ENCODE measurements at places on chromosomes 2 and 18.
A peak's percentile ranks its signal among the peaks of the same experiment; 100 is the strongest.

DNA sequence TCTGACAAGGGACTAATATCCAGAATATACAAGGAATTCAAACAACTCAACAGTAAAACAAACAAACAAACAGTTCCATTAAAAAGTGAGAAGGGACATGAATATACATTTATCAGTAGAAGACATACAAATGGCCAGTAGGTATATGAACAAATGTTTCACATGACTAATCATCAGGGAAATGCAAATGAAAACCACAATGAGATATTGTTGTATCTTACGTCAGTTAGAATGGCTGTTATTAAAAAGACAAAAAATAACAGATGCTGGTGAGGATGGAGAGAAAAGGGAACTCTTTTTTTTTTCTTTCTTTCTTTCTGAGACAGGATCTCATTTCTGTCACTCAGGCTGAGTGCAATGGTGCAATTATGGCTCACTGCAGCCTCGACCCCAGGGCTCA, 175.5 kb downstream of the CAMKMT start:
- DNase-seq = peak; percentile 71

DNA sequence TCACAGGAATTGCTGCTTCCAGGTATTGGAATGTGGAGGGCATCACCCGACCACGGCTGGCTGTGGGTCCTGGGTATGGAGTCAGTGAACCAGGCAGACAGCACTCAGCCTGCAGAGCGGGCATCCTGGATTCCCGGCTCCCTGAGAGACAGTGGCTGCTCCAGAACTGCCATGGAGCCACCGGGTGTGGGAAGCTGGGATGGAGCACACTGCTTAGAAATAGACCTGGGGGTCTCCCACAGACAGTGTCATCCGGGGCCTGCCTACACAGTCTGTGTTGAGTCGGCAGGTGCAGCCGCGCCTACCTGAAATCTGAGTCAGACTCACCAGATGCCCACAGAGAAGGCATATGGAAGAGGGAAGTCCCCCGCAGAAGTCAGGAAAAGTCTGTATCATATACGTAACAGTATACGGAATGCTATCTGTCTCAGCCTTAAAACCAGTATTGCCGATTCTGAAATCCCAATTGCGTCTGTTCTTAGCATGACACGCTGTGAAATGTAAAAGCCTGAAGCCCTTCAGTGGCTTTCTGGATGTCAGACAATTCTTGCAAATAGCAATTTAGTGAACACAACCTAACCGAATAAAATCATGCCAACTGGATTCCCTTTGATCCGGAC, 509.7 kb upstream of the MYT1L start:
- DNase-seq = no peak

DNA sequence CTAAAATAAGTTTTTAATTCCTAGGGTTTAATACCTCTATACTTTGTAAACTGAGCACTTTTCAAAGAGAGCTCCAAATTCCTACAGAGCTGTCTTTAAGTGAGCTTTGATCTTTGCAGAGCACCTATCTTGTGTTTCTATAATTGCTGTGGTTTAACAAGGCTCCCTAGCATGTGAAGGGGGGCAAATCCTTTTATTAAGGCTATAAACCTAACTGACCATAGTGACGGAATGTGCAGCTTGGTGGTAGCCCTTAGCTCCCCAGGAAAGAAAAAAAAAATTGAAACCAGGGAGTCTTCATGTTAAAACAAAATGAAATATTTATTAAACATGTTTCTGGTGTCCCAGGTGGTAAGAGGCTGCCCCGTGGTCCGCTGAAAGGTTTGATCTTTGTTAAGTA, 78.6 kb upstream of the ETAA1 start:
- DNase-seq = no peak

- DNase-seq = peak; percentile 22
These were observed 1.3 kb downstream of the INPP4A start for GRCh38 chr2:98445683-98446581.

DNA sequence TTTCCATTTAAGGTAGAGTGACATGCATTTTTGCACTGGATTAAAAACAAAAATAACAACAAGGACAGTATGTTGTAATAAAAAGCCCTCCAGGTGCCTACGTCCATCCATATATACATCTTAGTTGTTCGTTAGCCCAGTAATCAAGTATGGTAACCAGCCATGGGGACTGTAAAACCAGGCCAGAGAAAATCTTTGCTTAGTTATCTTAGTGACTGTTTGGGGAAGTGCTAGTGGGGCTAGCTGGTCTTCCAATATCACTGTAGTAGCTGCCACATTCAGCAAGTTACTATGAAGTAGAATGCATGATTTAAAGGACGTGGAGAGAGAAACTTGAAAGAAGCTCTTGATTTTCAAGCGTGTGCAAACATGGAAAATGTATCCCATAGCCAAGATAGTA, 95.9 kb upstream of the STON1 start:
- no peak for DNase-seq

GRCh38 chr2:144526831-144527230, 6.9 kb upstream of the ZEB2 start:
- DNase-seq = no peak

DNA sequence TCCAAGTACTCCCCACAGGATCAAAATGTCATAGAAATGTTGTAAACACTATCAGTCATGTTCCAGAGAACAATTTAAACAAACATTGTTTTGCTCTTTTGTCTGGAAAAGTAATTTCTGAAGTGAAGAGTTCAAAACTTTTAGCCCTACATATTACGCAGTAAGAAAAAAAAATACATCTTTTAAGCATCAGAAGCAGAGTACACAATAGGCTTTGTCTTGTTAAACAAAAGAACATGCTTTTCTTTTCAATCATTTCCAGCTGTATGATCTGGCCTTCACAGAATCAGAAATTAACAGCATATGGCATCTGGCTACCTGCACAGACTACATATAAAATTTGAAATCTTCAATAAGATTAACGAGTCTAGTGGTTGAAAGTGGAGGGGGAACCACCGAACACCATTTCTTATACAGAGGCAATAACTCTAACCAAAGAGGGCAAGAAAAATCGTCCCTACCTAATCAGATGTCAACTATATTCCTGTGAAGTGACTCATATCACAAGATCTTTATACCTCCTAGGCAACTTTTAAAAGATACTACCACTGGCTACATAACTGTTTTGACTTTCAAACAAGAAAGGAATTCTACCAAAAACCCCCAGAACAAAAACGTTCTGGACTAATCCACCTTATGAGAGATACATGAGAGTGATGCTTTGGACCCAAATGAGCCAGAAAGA, 149.3 kb downstream of the EXOC6B start:
- DNase-seq = peak; percentile 40

GRCh38 chr2:3279236-3279960, 98.2 kb downstream of the EIPR1 start:
- no peak for DNase-seq

DNA sequence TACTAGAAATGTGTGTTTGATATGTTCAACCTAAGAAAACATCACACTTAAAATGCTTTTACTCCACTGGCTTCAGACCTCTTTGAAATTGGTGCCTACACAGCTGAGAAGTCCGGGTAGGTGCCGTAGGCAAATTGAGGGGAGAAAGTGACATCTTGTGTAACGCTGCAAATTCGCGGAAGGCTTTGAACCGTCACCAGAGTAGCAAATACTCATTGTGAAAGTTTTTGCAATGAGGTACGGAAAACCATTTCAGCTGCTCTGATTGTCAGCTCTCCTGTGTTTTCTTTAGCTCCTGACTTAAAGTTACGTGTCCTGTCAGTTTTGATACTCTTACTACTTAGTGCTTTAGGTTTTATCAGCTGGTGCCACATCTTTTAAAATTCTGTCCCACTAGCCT, 224.5 kb downstream of the FAM210A start:
- no peak for DNase-seq

GRCh38 chr2:224807153-224807964, 91.2 kb upstream of the CCDC195 start:
- no peak for DNase-seq

GRCh38 chr2:138536302-138536701, 34.7 kb downstream of the SPOPL start:
- DNase-seq = no peak

DNA sequence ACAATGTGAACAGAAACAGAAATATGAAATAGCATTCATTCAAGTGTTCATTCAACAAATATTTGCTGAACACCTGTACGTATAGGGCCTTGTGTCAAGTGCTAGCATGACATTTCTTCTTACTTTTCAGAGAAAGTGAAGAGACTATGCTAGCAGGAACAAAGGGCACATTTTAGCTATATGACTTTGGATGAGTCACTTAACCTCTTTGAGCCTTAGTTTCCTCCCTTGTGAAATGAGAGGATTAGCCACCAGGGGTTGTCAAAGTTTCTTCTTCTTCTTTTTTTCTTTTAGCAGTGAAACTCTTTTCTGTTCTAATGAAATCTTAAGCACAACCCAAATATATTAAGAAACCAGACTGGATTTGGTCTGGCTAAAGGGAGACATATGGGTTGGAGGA, 53.1 kb downstream of the FIGN start:
- peak; percentile 77 for DNase-seq

- peak; percentile 43 for DNase-seq
These were observed 67.8 kb upstream of the DSC1 start for GRCh38 chr18:31230495-31230894.

GRCh38 chr2:238114851-238115660, 14.9 kb downstream of the ESPNL start:
- no peak for DNase-seq

DNA sequence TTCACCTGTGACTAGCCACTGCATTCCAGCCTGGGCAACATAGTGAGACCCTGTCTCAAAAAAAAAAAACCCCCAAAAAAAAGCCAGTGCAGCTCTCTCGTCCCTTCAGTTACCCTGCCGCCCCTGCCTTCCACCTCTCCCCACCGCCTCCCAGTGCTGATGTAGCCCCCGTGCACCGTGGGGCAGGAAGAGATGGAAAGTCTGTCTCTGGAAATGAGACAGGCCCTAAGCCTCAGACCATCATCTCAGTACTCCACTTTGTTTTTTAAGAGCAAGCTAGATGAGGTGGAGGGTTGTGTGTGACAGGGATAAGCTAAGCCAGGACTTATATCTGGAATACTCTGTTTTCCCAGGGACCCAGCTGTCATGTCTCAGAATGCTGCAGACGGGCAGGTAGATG, 32.0 kb downstream of the MERTK start:
- no peak for DNase-seq

DNA sequence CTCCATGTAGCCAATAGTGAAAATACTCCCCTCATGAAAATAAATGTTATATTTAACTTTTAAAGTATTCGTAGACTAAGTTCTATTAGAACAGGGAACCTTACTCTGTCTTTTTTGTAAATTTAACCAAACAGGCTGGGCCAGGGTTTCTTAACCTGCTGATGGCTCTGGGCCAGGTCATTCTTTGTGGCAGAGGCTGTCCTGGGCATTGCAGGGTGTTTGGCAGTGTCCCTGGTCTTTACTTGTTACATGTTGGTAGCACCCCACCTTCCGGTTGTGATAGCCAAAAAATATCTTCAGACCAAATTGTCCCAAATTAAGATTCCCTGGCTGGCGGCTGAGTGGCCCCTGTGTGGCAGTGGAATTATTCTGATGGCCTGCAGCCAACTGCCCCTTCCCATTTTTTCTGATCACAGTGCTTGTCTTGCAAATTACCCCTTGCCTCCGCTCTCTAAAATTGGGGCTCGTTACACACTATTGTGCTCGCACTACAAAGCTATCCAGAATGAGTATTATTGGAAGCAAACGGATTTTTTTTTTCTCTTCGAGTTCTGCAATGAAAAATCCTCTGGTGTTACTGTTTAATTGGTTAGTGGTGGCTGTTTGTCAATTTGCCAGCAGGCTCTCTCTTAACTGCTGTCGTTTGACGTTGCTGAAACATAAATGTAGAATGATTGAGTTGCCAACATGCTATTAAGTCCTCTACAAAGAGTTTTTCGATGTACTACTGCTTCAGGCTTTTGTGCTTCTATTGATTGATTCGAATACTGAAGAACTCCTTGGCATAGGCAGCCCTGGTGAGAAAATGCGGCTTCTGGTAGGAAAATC, 216.9 kb downstream of the SH3RF3 start:
- no peak for DNase-seq

DNA sequence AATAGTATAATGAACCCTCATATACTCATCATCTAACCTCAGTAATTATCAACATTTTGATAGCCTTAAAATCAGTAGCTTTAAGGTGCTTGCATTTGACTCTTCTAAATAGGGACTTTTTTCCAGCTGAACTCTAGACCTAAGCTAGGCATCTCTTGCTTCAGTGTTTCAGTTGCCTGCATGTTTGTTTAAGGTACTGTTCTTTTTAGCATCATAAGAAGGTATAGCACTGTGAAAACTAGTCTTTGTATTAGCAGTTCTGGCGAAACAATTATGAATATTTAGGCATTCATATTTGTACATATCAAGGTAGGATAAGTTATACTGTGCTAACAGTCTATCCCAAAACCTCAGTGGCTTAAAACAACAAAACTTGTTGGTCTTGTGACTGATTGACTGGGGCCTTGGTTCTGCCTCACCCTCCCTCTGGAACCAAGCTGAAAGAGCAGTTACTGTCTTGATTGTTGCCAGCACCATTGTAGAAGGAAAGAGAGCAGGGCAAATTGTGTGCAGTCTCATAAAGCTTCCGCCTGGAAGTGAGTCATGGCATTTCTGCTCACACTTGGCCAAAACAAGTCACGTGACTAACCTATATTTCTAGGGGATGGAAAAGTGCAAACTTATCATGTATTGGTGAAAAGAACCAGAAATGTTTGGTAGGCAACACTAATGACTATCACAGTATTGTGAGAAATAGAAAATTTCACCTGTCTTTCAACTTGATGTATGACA, 24.3 kb downstream of the GALNT1 start:
- DNase-seq = peak; percentile 59

DNA sequence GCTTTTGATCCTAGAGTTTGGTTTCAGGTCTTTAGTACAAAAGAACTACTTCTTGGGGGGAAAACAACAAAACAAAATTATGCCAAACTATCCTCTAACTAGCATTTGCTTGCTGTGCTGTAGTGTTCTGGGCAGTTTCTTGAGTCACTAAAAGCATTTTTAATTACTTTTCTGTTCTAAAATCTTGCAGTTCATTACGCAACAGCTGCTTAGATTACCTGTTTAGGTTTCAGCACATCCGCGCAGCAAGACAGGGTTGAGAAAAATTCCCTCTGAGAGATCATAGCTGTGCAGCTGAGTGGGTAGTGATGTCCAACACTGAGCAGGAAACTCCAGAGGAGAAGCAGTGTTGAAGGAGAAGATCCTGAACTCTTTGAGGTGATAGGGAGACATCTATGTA, 9.0 kb downstream of the DAW1 start:
- no peak for DNase-seq

DNA sequence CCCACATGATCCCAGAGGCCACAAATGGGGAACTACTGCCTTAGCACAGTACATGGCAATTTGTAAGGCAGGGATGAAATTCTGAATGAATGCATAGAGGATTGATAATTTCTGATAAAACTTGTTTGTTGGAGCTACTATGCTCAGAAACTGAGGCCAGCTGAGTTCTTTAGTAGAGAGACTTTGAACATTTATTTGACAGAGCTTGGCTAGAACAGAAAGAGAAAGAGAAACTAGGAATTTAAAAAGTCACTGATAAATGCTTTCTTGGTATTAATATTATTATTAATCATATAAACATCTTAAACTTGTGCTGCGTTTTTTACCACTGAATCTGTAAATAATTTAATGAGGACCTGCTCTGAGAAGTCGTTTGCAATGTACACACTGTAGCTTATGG, 923.7 kb upstream of the CNTNAP5 start:
- no peak for DNase-seq

GRCh38 chr18:48832938-48833700, 117.6 kb downstream of the SMAD7 start:
- peak; percentile 90 for DNase-seq

Data from ELR (cell line).